ENCODE measurements at places on chromosomes 2 and 18.

- peak; percentile 69 for DNase-seq
These were observed 24.8 kb upstream of the RPE start for GRCh38 chr2:209977386-209978239.

DNA sequence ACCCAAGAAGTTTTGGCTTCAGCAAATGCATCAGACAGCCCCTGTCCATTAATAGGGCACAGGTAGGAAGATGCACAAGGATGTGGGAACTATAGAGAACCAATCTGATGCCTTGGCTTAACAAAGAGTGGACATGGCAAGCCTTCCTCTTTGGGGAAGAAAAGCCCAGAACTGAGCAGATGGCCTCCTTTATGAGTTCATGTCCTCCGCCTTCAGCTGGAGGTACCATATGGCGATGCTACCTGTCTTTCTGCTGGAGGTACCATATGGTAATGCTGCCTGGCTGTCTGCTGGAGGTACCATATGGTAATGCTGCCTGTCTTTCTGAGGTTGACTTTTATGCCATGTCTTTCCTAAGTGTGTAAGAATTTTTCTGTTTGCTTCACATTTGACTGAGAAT lies 6.0 kb downstream of the RETREG2 start:
- DNase-seq = no peak

DNA sequence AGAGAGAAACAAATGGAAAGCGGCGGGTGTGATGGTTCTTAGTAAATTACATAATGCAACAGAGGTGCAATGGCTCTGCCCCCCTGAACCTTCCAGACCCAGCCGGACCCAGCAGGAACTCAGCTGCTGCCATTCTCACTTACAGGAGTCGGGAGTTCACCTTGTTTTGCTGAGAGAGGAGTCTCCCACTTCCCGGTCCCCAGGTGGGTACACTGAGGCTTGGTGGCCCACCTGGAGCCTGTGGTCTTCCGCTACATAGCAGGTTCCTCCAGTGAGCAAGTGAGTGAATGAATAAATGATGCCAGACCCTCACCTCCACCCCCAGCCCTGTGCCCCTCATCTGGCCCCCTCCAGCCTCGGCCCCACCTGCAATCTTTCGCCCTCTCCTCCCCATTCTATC lies 11.2 kb downstream of the BIN1 start:
- no peak for DNase-seq

- DNase-seq = no peak
These were observed 65.4 kb upstream of the TUBA3E start for GRCh38 chr2:130263606-130264005.

DNA sequence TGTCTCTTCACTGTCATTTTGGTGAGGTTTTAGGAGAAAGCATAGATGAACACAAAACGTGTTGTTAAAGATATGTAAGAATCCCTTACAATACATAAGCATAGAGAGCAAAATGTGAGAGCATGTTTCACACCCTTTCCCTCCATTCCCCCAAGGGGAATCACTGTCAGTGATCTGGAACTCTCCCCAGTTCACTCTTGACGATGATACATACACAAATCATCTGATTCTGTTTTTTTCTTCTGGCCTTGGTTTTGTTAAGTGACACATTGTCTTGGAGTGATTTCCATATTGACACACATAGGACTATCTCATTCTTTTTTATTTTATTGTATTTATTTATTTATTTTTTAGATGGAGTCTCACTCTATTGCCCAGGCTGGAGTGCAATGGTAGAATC lies 53.7 kb upstream of the TANC1 start:
- DNase-seq = no peak

DNA sequence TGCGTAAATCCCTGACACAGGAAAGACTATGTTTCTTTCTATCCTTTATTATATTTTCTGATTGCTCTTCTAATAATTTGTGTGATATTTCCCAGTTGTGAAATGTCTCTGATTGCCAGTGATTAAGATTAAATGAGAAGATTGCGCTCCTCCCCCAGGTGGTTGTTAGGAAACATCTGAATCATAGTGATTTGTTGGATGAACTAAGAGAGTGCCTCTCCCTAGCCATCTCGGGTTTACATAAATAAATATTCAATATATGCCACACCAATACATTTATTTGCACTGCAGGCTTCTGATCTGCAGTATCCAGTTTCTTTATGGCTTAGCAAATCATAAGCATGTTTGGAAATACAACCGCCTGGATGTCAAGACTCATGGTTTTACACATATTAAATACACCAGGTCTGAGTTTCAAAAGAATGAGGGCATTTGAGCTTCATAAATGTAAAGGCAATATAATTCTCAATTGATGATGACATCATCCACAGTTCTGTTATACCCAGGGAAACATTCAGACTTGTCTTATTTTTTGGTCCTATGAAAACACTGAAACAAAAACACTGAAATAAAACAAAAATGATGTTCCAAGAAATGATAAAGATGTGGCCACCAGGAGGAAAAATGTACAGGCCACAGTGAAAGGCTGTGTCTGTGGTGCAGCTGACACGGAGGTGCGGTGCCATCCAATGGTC lies 826.7 kb upstream of the ACVR2A start:
- DNase-seq = no peak

DNA sequence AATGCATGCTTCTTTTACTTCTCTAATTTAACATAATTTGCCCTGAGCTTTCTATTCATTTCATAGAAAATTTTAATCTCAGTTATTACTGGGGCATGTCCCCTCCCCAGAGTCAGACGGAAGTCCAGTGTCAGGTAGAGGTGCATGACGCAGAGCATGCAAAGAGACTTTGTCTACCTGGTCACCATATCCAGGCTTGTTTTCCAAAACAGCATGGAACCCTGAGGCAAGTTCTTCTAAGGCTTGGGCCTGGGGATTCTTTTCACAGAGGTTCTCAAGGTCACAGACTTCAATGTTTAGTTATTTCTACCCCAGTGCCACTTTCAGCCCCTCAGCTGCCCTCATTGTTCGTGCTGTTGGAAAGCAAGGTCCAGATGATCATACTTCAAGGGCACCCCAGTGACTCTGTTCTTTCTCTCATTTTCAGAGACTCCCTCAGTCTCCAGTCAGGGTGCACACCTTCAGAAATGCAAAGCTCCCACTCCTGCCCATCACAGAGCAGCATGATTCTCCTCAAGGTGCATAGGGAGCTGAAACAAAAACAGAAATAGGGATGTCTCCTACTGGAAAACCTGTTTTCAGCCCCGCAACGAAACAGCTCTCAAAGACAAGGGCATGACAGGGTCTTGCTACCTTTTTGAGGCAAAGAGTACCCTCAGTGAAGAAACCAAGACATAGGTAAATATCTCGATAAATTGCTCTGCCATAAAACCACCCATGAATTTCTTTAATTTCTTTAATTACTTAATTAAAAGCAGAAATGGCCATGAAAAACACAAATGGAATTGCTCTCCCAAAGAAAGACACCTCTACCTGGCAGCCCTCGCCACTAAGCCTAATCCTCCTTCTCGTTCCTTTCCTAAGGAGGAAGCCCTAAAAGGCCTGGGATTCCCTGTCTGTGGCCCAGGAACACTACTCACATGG lies 9.5 kb upstream of the EVA1A start:
- no peak for DNase-seq

GRCh38 chr2:168500516-168500915 lies 44.4 kb downstream of the CERS6 start:
- no peak for DNase-seq

DNA sequence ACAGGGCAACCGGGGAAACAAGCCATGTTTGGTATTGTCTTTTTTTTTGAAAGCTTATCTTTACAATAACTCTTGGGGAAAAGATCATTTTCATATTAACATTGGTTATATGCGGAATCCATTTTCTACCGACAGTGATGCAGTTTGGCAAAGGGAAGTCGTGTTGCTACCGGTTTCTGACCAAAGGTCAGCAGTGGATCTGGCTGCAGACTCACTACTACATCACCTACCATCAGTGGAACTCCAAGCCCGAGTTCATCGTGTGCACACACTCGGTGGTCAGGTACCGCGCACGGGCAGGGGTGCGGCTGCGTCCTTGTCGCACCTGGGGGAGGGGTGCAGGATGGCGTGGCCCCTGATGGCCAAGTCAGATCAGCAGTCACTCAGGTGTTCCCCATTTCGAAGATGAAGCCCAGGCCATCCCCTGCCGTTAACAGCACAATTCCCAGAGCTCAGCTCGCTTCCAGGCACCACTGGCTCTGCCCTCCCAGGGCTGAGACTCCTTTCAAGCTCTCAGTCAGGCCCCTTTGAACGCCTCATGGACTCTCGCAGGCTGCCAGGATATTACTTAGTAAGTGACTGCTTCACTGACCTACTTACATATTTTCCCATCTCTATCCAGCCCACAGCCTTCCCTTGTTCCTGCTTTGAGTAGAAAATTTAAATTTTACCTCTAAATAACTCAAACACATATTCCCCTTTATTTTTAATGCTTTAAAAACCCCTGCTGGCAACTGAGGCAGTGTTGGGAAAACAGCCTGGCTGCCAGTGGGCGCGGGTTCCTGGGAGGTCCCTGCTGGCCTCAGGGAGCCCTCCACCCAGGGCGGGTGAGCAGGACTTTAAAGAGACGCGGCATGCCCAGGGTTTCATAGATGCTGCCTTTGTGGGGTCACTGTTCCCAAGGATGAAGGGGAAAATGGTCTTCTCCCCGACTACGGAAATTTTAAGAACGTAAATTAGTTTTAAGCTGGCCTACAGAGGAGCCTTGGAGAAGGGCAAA lies 33.6 kb upstream of the RPL31 start:
- no peak for DNase-seq

DNA sequence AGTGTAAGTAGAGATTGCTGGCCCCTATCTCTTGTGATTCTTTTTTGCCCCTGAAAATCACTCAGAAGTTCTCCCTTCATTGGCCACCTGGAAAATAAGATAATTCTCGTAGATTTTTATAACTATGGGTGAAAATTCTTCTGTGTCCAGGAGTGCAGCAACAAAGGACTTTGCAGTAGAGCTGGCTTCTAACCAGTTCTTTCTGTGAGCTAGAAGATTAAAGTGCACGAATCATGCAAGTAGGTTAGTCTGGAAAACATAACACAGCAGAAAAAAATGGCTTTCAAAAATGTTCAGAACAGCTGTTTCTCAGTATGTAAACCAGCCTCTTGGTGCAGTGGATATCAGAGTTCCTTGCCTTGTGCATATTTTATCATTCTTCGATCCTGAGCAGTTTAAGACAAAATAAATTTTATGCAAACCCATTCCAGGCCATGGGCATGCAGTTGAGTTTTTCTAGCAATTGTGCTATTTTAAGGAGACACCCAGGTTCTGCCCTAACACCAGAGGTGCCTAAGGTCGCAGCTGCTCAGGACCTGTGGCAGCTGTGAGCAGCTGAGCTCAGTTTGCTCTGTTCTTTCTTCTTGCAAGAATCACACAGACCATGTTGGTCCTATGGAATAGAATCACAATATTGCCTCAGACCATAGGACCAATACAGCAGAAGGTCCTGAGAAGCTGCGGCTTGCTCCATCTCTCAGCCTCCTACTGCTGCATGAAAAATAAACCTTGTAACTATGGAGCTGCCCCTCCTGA lies 80.9 kb upstream of the BCL2L11 start:
- DNase-seq = no peak

- no peak for DNase-seq
These were observed 121.6 kb downstream of the SP100 start for GRCh38 chr2:230537531-230537976.

DNA sequence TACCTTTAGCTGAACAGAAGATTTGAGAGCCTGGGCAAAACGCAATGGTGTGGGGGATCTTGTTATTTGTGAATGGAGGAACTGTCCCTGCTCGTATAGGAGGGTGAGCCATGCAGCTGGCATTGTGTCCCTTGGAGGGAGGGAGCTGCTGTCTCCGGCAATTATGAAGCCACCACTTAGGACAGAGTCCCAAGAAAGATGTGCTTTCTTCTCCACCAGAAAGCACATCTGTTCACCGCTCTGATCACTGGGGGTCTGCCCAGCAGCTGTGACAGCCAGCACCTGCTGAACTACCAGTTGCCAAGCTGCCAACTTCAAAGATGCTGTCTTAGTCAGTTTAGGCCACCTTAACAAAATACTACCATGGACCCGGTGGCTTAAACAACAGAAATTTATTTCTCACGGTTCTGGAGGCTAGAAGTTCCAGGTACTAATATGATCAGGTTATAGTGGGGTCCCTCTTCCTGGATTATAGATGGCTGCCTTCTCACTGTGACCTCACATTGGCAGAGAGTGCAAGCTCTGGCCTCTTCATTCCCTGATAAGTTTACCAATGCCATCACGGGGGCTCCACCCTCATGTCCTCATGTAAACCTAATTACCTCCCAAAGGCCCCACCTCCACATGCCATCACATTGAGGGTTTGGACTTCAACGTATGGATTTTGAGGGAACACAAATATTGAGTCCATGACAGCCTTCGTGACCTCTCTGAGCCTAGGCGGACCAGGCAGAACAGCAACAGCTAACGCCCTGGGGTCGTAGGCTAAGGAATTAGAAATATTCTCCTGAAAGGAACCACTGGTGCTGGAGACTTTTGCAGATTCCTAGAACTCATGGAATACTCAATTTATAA lies 148.3 kb downstream of the RHBDD1 start:
- DNase-seq = no peak

GRCh38 chr2:152441961-152442360 lies 107.0 kb downstream of the FMNL2 start:
- no peak for DNase-seq

GRCh38 chr2:72139874-72140620 lies 7.6 kb downstream of the CYP26B1 start:
- DNase-seq = no peak

DNA sequence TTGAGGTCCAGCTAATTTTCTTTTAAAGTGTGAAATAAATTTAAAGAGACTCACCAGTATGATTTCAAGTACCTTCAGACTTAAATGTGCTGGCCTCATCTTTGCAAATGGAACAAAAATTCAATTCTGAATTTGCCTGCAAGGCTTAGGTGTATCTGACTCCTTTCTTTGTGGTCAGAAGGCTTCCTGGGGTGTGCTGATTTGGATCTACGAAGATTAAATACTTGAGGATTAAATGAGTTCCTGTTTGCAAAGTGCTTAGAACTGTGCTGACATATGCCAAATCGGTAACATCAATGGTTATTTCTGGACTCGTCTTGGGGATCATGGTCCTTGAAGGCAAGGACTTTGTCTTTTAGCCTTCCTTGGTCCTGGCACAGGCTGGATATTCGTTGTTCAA lies 9.7 kb downstream of the KLHL29 start:
- DNase-seq = no peak

DNA sequence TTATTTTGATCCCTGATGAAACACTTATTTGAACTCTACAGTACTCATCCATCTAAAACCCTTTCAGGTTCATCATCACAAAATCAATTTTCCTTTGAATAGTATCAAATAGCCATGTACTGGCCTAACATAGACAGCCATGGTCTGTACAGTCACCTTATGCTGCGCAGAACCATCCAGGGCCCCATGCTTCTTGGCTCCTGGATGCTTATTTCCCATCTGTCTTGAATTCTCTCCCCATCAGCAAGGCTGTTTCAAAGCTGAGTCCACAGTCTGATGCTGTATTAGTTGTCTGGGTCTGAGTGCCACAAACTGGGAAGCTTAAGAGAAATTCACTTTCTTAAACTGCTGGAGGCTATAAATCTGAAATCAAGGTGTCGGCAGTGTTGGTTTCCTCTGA lies 290.2 kb downstream of the OSR1 start:
- no peak for DNase-seq

DNA sequence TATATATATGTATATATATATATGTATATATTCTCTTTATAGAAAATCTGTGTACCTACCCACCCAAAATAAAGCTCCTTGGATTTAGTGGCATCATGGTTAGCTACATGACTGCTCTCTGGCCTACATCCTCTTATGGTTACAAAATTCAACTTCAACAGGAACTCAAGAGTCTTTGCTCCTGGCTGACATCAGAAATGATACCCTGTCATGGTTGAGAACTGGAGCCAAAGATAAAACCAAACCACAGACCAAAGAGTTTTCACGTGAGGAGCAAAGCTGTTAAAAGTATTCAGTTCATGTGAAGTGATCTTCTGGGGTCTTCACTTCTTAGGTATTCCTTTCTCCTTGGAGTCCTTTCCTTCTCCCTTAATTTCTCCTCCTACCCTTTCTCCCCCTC lies 476.3 kb downstream of the SOX11 start:
- no peak for DNase-seq

Measured in suppressor macrophage treated with lipopolysaccharide for 4 hours (primary cell).